ENCODE measurements at places on chromosomes 7 and 10.

DNA sequence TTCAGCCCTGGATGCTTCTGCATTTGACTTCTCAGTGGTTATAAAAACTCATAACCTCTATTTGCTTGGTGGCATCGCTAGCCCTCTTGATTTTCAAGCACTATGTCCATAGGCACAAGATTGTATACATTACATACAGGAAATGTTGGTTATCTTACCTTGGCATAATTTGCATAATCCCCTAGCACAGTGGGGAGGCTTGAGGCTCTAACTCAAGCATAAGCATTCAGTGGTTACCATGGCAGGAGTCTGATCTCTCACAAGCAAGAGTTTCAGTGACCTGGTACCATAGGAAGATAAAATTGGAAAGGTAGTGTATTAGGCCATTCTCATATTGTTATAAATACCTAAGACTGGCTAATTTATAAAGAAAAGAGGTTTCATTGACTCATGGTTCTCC, 121.8 kb downstream of the PLXDC2 start:
- no peak for DNase-seq

DNA sequence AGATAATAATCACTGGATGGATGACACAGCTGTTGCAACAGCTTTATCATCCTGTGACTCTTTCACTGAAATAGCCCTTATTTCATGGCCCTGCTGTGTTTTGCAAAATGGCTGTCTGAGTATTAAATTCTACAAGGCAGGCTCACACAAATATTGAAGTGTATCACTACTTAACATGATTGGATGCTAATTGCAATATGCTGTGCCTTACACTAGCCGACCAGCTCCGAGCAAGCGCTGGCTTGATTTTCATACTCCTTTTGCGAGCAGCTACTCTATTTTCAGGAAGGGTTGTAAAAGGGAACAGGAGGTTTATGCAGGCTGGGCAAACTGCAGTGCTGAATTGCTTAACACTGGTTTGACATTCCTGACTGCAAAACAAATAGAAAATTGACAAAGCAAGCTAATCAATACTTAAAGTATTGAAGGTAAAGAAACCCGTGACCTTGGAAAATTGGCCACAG, 121.6 kb downstream of the CACNB2 start:
- no peak for DNase-seq

- DNase-seq, result no peak
Observed at GRCh38 chr10:70599319-70599718, 3.2 kb downstream of the PRF1 start.

- no peak for DNase-seq
Observed at GRCh38 chr10:96967847-96968246, 135.7 kb downstream of the LCOR start.

DNA sequence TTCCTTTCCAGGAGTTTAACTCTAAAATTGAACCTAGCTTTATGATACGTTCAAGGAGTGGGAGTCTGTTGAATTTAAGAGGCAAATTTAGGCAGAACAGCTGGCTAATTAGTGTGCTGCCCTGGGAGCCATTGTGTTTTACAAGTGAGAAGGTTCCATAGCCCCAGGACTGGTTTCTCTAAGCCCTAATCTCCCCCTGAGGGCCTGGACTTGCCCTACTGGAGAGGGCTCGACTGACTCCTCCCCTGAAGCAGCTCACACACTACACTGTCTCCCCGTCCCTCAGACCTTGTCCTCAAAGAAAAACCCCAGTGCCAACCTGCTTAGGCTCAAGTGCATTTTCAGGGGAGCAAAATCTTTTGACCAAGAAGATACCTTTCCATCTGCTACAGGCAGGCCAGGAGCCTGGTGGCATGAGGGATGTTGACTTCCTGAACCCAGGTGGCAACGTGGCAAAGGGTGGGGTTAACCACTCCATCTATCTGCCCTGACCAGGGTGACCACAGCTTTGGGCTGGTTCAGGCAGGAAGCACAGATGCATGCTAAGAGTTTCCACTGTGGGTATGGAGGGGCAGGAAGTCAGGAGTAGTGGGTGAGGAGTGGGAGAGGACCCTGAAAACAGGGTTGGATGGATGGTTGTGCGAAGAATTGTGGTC, 68.9 kb upstream of the CARD11 start:
- DNase-seq, result no peak

GRCh38 chr7:43040461-43040860, 72.0 kb upstream of the HECW1 start:
- no peak for DNase-seq

All from NCI-H1930 (cell line).